ENCODE measurements at places on chromosomes 16 and 17.

- peak; percentile 68 for DNase-seq
Observed at GRCh38 chr16:80526418-80527061, 14.3 kb upstream of the DYNLRB2 start.

DNA sequence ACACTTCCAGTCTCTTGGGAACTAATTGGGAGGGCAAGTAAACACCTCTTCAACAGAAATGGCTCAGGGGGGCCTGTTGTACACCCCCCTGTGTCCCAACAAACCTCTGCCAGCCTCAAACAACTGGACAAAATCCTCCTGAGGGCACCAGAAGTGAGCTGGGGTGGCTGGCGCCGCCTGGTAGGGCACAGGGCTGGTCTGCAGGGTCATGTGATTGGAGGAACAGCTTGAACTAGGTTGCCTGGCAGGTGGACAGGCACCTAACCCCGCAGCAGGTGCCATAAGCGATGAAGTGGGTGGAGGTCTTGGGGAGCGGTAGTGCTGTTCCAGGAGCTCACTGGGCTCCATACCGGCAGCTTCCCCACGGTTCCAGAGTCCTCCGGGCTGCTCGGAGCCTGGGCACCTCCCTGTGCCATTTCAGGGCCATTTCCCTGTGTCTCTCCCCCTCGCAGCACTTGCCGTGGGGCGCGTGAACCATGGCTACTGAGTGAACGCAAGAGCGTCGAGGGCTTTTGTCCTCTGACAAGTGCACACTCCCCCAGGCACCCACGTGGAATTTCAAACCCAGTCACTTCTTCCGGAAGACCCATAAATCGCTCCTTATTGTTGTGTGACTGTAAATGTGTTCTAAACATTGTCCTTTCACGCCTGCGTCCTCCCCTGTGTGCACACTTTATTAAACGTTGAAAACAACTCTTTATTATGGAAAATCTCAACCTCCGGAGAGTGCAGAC lies 101.5 kb downstream of the SEC14L1 start:
- no peak for DNase-seq

DNA sequence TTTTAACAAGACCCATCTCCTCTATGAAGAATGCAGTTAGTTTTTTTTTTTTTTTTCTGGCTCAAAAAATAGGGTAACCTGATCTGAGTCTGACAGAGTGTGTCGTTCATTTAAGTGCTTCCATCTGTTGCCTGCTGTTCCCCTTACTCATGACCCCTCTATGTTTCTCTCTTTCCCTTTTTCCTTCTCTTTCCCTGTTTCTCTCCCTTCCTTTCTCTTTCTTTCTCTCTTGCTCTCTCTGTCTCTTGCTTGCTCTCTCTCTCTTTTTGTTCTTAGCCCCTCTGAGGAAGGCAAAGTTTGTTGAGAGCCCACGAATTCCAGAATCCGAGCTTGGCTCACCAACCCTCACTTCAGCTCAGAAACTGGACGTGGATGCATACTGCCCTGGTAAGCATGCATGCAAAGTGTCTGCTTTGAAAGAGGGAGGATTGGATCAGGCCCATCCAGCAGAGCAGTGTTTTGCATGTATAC lies 185.0 kb downstream of the TANC2 start:
- no peak for DNase-seq

GRCh38 chr16:68564382-68564985 lies 25.4 kb downstream of the ZFP90 start:
- DNase-seq: no peak

DNA sequence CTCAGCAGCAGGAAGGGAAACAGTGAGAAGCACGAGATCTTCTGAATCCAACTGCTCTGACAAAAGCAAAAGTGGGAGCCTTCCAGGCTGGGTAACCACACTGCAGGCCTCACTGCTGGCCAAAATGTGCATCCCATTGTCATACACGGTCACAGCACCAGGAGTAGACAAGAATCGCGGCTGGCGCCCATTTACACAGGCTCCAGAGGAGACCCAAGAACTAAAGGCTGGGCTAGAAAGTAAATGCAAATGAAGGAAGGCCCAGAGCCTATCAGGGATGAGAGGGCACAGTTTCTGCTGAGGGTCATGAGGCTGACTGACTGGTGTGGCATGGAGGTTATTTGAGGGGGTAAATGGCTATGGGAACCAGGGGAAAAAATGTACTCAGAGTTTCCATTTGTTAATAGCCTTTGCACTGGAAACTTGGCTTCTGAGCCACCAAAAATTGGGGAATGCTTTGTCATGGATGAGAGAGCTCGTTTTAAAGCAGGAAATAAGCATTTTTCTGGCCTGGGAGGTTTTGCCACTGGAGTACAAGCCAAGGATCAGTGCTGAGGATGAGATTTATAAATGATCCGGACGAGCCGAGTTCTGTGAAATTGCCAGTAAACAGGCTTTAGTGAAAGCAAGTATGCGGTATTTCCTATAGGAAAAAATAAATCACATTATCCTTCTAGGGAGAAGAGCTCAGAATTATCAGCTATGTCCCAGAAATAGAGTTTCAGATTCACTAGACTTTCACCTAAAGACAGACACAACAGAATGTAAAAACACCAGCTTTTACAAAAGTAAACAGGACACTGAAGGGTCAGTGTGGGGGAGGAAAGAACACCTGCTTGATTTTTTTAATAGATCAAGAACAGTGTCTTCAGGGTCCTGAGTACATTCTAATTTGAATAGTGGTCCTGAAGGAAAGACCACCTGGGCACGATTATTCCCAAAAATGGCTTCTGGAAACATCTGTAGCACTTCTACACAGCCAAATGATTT lies 66.9 kb upstream of the GSG1L start:
- peak; percentile 62 for DNase-seq

Data from AG20443 (cell line).